NCI-H1092 treated with DMSO at 0.1 percent for 48 hours (cell line): ENCODE measurements at places on chromosomes 2 and 18.

DNA sequence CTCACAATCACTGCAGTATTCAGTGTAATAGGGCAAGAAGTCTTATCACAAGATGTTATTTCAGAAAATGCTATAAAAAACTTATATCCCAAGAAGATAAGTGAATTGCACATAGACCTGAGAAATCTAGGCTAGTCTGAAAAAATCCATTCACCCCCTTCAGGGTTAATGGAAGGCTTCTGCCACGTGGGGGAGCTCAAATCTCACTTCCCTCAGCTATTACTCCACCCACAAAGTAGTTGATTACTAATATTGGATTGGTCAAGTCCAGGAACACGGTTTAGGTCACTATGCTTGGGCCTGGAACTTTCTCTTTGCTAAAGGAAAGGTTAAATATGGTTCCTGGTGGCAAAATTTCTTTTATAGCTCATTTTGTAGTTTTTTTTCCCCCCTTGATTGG lies 51.2 kb upstream of the ADAM23 start:
- DNase-seq: peak; percentile 20

DNA sequence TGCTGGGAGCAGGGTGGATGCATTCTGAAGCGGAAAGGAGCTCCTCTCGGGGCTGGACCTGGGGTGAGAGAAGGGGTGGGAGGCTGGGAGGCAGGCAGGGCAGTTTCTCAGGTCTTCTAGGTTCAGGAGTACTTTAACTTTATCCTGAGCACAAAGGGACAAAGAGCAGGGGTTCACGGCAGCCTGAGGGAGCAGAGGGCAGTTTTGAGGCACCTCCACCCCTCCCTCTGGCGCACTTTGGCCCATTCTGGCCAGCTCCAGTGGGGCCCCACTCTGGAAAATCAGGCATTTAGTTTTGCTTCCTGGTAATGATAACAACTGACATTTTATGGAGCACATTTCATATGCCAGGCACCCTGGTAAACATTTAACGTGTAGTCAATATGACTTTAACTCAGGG lies 14.3 kb downstream of the B3GNT7 start:
- DNase-seq: no peak

- no peak for DNase-seq
These were observed 916 bp upstream of the PDCD1 start for GRCh38 chr2:241859436-241860183.

DNA sequence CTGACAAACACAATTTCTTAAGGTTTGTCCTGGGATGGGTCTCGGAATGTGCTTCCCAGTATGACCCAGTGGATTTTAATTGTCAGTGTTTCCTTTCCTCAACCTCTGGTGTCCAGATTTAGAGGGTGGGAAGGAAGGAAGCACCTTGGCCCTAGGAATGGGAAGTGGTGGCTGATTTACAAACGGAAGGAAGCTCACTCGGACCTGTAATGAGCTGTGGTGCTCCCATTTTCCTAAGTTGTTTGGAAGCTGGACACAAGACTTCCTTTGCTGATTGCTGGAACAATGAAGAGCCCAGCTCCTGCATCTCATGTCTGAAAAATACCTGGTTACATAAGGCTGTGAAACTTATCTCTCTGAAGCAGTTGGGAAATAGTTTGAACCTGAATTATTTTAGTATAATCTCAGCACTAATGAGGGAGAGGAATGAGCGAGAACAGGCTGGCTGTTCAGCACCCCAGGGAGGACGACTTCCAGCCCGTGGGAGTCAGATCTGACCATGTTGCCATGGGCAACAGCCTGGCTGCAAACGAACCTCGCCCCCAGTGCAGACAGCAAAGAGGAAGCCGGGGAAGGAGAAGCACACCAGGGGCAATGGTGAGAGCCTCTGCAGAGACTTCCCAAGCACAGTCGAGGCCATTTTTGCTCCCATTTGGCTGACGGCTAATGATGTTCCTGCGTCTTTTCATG lies 74.4 kb upstream of the ASB18 start:
- no peak for DNase-seq

DNA sequence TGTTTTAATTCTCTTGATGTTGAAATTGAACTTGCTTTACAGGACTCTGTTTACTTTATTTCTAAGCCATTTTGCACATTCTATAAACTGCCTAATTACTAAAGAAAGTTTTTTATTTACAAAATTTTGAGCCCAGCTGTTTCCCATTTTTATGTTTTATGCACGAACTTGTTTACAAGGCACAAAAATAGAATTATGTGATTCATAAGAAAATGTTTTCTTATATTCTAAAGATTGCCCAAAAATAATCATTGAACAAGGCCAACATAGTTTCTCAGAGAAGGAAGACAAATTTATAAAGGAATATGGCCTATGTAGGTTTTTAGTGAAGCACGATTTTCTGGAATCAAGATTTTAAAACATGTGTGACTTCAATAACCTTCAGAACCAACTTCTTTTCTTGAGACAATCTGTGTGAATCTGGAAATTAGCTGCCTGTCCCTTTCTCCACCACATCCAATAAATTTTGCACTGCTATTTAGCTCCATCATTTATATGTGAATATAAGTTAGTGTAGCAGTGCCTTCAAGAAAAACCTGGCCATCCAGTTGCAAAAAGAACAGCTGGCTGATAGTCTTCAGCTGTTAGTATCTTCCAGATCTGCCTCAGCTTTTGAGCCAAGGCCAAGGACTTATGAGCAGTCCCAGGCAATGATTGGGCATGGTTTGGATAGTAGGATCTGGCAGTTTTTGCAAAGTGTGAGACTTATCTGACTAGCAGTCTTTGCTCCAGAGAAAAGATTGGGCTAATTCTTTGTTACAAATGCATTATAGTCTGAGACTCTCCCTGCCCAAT lies 253.2 kb upstream of the COL3A1 start:
- no peak for DNase-seq

DNA sequence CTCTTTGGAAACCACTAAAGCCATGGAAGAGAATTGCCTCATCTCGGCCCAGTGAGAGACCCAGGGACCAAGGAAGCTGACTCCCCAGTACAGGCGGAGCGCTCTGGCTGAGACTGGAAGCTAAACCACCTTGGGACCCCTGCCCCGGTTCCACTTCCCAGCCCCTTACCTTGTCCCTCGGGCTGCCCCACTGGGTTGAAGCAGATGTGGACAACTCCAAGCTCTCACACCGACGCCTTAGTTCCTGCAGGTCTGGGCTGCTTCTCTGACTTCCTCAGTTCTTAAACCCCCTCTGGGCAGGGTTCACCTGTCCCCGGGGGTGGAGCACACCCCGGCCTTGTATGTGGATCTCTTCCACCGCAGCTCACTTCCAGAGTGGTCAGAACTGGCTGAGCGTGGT lies 266.2 kb downstream of the PHLPP1 start:
- DNase-seq: no peak

- DNase-seq: no peak
These were observed 44.7 kb upstream of the SNED1 start for GRCh38 chr2:240953426-240954410.

DNA sequence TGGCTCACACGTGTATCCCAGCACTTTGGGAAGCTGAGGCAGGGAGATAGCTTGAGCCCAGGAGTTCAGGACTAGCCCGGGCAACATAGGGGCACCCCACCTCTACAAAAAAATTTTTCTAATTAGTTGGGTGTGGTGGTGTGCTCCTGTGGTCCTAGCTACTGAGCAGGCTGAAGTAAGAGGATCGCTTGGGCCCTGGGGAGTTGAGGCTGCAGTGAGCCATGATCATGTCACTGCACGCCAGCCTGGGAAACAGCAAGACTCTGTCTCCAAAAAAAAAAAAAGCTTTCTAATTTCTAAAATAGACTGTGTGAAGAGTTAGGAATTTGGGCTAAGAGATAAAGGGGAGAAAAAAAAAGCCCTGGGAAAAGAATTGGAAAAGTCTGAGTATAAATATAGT lies 51.9 kb upstream of the NAB1 start:
- DNase-seq: no peak

DNA sequence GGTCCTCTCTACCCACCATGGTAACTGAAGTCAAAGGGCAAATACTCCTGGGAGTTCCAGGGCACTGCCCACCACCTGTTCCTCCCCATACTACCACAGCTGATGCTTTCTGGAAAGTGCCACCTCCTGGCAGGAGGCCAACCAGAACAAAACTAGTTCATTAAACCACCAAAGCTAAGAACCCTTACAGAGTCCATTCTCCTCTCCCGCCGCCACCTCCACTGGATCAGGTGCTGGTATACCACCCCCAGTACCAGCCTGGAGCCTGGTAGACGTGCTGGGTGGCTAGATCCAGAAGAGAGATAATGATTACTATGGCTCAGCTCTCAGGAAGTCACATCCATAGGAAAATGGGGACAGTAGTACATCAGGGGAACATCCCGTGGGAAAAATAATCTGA lies 300.9 kb downstream of the RIT2 start:
- no peak for DNase-seq

- no peak for DNase-seq
These were observed 28.0 kb upstream of the COX5B start for GRCh38 chr2:97617911-97618310.

DNA sequence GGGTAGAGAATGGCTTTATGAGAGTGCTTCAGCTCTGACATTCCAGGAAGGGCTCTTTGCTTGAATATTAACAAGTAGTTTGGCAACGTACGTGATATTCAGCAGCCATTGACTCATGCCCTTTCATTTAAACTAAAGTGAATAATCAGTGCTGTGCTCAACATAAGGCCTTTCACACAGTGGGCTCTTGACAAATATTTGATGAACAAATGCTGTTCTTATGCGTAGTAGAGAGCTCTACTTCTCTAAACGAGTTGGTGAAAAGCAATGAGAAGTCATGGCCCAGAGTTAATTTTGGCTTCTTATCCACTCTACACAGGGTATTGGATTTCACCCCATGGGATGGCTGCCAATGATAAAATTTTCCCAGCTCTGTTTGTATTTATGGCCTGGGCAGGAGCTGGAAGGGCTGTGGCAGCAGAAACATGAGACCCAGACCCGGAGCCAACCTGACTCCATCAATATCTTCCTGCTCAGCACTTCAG lies 338.9 kb downstream of the CCDC85A start:
- DNase-seq: peak; percentile 92

DNA sequence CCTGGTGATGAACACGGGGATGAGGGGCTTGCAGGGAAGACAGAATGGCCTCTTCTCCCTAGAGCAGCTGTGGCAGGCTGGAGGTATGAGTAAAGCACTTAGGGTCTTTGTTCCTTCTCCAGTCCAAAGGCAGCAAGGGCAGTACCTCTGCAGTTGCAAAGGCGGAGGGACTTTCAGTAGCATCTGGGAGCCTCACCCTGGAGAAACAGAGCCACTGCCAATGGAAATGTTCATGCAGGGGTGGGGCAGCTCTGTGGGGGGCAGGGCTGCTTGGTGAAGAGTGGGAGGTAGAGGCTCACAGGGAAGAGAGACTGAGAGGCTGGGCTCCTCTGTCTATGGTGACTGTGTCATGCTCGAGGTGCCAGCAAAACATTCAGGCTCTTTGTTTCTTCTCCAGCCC lies 344.1 kb upstream of the CHAC2 start:
- DNase-seq: no peak

- no peak for DNase-seq
These were observed 112.0 kb downstream of the GULP1 start for GRCh38 chr2:188403676-188404075.

- no peak for DNase-seq
These were observed 1041.0 kb upstream of the NRXN1 start for GRCh38 chr2:52072949-52073348.

DNA sequence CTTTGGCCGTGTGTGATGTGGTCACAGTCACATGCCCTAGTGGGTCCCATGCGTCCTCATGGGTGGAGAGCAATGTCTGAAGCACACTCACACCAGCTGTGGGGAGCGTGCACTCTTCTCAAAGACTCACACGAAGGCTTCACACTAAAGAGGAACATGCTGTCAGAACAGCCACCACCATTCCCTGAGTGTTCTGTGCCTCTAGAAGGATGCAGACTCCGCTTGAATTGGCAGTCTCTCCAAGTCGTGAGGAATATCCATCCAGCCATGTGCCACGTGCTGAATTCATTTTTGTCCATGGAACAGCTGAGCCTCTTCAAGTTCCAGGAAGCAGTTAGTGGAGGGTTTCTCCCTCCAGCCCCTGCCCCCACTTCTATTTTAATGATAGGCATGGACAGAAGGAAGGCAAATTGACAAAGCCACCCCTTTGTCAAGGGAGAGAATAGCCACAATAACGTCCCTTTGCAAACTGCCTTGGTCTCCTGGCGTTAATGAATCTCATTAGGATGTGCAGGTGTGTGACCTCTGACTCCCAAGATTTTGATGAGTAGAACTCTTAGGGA lies 464.3 kb upstream of the ID2 start:
- no peak for DNase-seq

DNA sequence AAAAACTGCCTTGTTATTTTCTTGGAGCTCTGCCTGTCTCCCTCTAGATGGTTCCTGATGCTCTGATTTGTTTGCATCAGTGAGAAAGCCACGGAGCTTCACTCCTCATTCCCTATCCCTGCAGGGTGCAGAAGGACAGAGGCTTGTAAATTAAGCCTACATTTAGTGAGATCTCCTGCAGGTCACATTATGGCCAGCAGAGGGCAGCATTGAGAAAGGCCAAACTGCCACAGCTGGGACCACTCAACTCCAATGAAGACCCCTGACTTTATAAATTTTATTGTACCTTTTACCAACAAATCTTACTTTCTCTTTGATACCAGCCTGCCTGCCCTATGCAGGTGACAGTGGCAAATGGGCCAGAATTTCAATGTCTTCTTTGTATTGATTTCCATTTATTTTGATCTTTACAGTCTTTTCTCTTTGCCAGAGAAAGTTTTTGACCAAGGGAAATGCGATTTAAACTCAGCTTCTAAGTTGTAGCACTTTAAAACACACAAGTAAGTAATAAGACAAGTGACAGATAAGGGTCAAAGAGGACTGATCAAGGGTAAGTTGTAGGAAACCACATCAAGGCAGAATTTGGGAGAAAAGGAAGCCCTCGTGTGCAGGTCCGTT lies 1029.1 kb upstream of the KLHL29 start:
- DNase-seq: no peak

GRCh38 chr2:187942876-187943275 lies 348.8 kb upstream of the GULP1 start:
- DNase-seq: no peak

DNA sequence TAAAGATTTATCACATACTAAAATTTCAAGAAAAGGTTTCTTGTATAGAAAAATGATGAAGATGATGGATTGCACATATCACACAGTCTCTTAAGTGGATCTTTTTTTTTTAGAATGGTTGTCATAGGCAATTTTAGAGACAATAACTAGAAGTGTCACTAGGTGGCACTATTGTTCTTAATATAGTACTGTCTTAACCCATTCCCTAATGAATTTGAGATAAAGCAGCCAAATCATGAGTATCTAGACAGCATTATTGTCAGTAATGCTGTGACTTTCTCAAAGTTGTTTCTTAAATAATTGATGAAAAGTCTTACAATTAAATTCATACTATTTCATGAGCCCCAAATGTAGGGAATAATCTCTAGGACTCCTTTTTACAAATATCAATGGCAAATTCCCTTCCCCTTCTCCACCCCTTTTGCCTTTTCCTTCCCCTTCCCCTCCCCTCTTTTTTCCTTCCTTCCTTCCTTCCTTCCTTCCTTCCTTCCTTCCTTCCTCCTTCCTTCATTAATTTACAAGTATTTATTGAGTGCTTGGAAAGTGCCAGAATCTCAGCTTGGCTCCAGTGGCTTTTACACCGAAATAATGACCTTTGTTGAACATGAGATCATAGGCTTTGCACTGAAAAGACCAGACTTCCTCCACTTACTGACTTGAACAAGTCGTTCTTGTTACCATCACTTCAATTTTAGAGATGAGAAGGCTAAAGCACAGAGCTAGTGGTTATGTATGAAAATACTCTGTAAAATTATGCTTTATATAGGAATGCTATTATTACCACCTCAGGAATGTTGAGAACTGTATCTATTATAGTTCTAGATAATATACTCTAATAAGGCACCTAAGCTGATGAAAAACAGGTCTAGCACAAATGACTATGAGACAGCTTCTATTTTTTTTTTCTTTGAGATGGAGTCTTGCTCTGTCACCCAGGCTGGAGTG lies 19.8 kb downstream of the MYL12B start:
- peak; percentile 67 for DNase-seq
